ENCODE measurements at places on chromosomes 3 and 15.

- DNase-seq, result no peak
Observed at GRCh38 chr3:152254041-152254440, 14.7 kb upstream of the MBNL1 start.

- DNase-seq, result no peak
Observed at GRCh38 chr15:41782371-41783282, 8.3 kb downstream of the MAPKBP1 start.

GRCh38 chr15:67833710-67834511 is 5.9 kb downstream of the RNU6-1 start:
- no peak for DNase-seq

- DNase-seq, result no peak
Observed at GRCh38 chr15:42106288-42106687, 11.9 kb upstream of the PLA2G4D start.

GRCh38 chr15:62549345-62549970 is 384.4 kb upstream of the C2CD4B start:
- no peak for DNase-seq

- no peak for DNase-seq
Observed at GRCh38 chr3:182782149-182782548, 11.2 kb upstream of the ATP11B start.

GRCh38 chr3:134364061-134364935 is 9.9 kb downstream of the AMOTL2 start:
- DNase-seq, result peak; percentile 48

DNA sequence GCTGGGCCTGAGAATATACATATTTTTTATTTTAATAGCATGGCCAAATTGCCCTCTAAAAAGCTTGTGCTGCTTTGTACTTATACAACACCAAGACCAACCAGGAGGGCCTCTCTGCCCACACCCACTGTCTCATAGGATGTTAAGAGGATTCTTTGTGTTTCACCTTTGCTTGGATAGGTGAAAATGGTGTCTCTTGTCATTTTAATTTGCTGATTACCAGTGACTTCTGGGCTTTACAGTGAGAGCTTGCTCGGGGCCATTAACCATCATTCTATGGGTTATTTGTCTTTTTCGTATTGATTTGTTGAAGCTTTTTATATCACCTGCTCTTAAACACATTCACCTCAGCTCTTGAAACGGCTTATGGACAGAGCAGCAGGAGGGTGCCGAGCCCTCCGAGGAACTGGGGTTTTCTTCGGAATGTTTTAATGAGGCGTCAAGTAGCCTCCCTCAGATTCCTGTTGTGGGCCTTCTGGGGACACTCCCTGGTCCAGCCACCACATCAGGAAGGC is 10.5 kb downstream of the PTH1R start:
- DNase-seq, result no peak

GRCh38 chr3:64505419-64505818 is 182.4 kb downstream of the ADAMTS9 start:
- DNase-seq, result no peak

- DNase-seq, result no peak
Observed at GRCh38 chr3:58497097-58497496, 5.2 kb downstream of the KCTD6 start.

DNA sequence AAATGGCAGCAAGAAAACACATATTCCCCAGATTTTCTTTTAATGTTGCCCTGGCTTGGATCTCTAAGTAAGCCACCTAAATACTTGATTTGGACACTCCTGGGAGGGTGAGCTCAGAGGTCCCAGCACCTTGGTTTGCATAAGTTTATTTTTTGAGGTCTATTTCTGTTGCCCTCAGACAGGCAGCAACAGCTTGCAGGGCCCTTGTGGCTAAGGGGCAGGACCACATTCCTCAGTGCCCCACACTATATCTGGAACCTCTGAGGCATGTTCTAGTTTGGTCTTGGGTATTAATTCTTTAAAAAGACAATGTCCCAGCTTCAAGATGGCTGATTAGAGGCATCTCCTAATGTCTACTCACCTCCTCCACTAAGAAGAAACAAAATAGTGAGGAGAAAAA is 57.5 kb downstream of the IGSF11 start:
- no peak for DNase-seq

GRCh38 chr15:81749716-81750375 is 296.0 kb downstream of the MEX3B start:
- no peak for DNase-seq

DNA sequence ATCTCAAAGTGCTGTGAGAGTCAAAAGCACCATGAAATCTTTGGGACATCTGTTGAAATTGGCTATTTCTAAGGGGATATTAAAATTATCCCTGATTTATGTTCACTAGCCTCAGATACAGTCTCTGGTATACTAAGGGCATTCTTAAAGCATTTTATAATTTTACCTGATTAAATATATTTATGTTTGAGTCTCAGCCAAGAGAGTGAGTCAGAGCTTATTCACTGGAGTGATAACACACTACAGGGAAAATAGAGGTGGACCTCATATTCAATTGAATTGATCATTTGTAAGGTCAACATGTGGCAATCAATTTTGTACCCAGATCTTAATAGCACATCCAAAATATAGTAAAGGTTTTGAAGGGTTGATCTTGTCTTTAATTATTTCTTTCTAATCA is 733.6 kb downstream of the EPHA3 start:
- no peak for DNase-seq

- DNase-seq, result no peak
Observed at GRCh38 chr3:57974796-57975388, 33.3 kb upstream of the FLNB start.

- DNase-seq, result no peak
Observed at GRCh38 chr15:100208921-100209603, 132.7 kb downstream of the ADAMTS17 start.

GRCh38 chr3:138675393-138675792 is 66.8 kb downstream of the FAIM start:
- DNase-seq, result no peak

- DNase-seq, result no peak
Observed at GRCh38 chr3:32195995-32196540, 42.4 kb upstream of the CMTM8 start.

GRCh38 chr3:143961342-143961741 is 10.3 kb upstream of the DIPK2A start:
- DNase-seq, result no peak

DNA sequence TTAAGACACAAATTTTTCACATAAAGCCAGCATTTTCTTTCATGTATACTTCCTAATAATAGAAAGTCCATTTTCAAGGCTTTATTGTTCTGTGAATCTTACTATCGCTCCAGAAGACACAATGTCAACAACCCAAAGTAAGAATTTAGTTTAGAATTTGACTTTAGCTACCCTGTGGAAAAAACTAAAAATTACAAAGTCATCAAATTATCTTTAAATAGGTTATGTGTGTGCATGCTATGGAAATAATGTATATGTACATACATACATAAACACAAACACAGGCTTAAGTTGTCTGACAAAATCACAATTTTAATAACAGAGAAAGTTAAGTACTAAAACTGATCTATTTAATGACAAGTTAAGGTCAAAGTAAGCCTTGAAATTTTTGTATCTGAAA is 20.2 kb upstream of the XXYLT1 start:
- DNase-seq, result no peak

- DNase-seq, result peak; percentile 62
Observed at GRCh38 chr3:117019082-117019713, 309.6 kb downstream of the TUSC7 start.
